Endodermal cell (in vitro differentiated cells): ENCODE measurements at places on chromosomes 1 and 21. TPM values are rescaled to one million over a fixed set of nuclear protein-coding genes. Genes with fewer than 3 reads are reported as not detected.

RNU1-1 gene
- 2,322 to 3,611 TPM (median 3,596 TPM) in 3 replicates for total RNA-seq

RAB7B gene
- total RNA-seq, result not detected in 3 replicates

CFHR3 gene
- total RNA-seq, result not detected in 3 replicates

PRAMEF14 gene
- not detected in 2 replicates for total RNA-seq

GBP1 gene
- not detected in 3 replicates for total RNA-seq

PAPPA2 gene
- 0.45 to 0.86 TPM in 2 of 3 replicates, not detected in the other for total RNA-seq

DPT gene
- not detected in 3 replicates for total RNA-seq
